Renal pelvis (tissue), 12 donors: ENCODE measurements at places on chromosomes 1 and 21. TPM values are rescaled to one million over a fixed set of nuclear protein-coding genes. Genes with fewer than 3 reads are reported as not detected.

The FAM72A gene
- polyA plus RNA-seq, result 6.1 TPM

The PRAMEF25 gene
- not detected for polyA plus RNA-seq

The TIAM1 gene
- polyA plus RNA-seq, result 17.1 TPM

The IL19 gene
- polyA plus RNA-seq, result 0.62 TPM

The HOOK1 gene
- 98.5 TPM for polyA plus RNA-seq

The CD101 gene
- polyA plus RNA-seq, result 4.0 TPM

The HEYL gene
- 23.4 TPM for polyA plus RNA-seq

The CD1D gene
- polyA plus RNA-seq, result 5.7 TPM

The MYBPH gene
- 0.57 TPM for polyA plus RNA-seq

The ETNK2 gene
- 24.6 TPM for polyA plus RNA-seq

The PDPN gene
- 18.7 TPM for polyA plus RNA-seq

The HUNK gene
- polyA plus RNA-seq, result 18.5 TPM

The CACNA1S gene
- polyA plus RNA-seq, result 0.76 TPM

The OR2L8 gene
- polyA plus RNA-seq, result not detected

The TFF2 gene
- polyA plus RNA-seq, result 0.13 TPM

The PTGFR gene
- polyA plus RNA-seq, result 0.08 TPM

The PRPF38A gene
- polyA plus RNA-seq, result 77.5 TPM

The PLPPR4 gene
- 1.7 TPM for polyA plus RNA-seq

The GPR25 gene
- 0.07 TPM for polyA plus RNA-seq

The CELA2A gene
- polyA plus RNA-seq, result 0.59 TPM

The LRRC53 gene
- 0.01 TPM for polyA plus RNA-seq

The ARHGAP29 gene
- 68.7 TPM for polyA plus RNA-seq

The MIXL1 gene
- polyA plus RNA-seq, result 0.16 TPM

The PDZK1 gene
- 179 TPM for polyA plus RNA-seq

The WDR64 gene
- polyA plus RNA-seq, result 0.31 TPM

The EFCAB14 gene
- 87.2 TPM for polyA plus RNA-seq

The CLDN17 gene
- polyA plus RNA-seq, result not detected

The STYXL2 gene
- polyA plus RNA-seq, result 0.55 TPM

The PSMA5 gene
- polyA plus RNA-seq, result 127 TPM

The CORT gene
- polyA plus RNA-seq, result 1.2 TPM

The NTMT2 gene
- polyA plus RNA-seq, result not detected

The IFNLR1 gene
- 5.8 TPM for polyA plus RNA-seq

The NUP210L gene
- polyA plus RNA-seq, result 0.06 TPM
